ENCODE measurements at places on chromosomes 12 and 14.

- DNase-seq, result no peak
Measured at GRCh38 chr14:100296106-100296651, 10.1 kb downstream of the SLC25A29 start.

DNA sequence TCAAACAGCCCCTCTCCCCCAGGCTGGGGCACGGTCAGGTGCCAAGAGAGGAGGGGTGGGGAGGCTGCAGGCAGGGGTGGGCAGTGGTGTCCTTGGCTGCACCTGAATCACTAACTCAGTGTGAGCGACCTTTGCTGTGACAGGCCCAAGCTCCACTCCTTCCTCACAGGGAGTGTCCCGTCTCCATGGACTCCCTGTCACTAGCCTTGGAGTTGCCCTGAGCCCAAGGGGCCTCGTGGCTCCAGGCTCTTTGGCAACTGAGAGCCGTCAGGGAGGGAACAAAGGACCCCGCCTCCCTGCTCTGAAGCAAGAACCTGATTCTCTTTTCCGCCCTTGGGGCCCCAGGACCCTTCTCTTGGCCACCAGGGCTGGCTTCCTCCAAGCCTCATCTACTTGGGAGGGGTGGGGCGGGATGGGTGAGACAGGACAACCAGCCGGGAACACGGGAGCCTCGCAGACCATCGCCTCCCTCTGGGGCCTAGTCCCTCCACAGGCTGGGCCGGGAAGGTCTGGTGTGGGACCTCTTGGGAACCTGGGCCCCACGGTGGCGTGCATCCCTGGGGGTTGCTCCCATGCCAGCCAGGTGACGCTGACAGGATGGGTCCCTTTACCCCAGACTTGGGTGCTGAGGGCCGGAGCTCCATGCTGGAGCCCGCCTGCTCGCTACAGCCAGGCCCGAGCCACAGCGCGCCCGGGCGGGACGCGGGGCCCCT is 935 bp upstream of the ADSS1 start:
- DNase-seq, result no peak

GRCh38 chr12:78101946-78102635 is 271.4 kb downstream of the NAV3 start:
- DNase-seq, result no peak

- no peak for DNase-seq
Measured at GRCh38 chr14:95453713-95453980, 62.8 kb downstream of the SYNE3 start.

- DNase-seq, result no peak
Measured at GRCh38 chr12:63006536-63006935, 71.6 kb upstream of the PPM1H start.

- no peak for DNase-seq
Measured at GRCh38 chr12:7934889-7935492, 996 bp downstream of the SLC2A3 start.

- DNase-seq, result no peak
Measured at GRCh38 chr14:68340262-68340661, 452.6 kb downstream of the ZFP36L1 start.

- no peak for DNase-seq
Measured at GRCh38 chr14:74691456-74691855, 21.4 kb downstream of the AREL1 start.

GRCh38 chr14:91879196-91879595 is 11.9 kb upstream of the TC2N start:
- no peak for DNase-seq

DNA sequence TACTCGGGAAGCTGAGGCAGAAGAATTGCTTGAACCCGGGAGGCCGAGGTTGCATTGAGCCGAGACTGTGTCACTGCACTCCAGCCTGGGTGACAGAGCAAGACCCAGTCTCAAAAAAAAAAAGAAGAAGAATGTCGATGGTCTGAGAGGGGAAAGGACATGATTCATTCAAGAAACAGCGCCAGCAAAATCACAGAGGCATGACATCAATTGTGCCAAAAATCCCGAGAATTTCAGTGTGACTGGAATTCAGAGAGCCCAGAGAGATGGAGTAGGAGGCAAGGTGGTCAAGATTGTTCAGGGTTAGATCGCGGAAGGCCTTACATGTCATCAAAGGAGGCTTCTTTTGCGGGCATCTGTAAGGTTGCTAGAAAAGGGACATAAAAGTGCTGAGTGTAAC is 483.3 kb downstream of the VRK1 start:
- DNase-seq, result no peak

DNA sequence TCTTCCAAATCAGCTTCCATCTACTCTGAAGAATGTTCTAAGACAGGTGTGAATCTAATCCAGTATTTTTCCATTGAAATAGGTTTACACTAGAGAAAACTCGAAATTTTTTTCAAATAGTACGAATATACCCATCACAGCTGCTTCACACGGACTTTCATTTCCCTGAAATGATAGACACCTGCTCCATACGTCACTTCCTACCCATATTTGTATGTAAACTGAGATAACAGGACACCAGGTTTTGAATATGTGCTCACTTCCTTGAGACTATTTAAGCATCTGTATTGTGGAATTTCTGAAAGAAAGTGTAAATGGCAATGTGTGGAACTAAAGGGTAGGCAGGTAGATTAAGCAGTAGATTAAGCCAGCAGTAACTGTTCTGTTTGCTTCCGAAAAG is 13.4 kb upstream of the ITPR2 start:
- DNase-seq, result no peak

GRCh38 chr12:58171914-58172313 is 230.5 kb downstream of the ATP23 start:
- DNase-seq, result no peak

- DNase-seq, result peak; percentile 28
Measured at GRCh38 chr14:54366736-54367735, 29.8 kb upstream of the CDKN3 start.
